WERI-Rb-1 (cell line): ENCODE measurements at places on chromosomes 11 and 22.
A peak's percentile ranks its signal among the peaks of the same experiment; 100 is the strongest.

- no peak for DNase-seq
Observed at GRCh38 chr11:11085580-11085979, 227.7 kb upstream of the ZBED5 start.

DNA sequence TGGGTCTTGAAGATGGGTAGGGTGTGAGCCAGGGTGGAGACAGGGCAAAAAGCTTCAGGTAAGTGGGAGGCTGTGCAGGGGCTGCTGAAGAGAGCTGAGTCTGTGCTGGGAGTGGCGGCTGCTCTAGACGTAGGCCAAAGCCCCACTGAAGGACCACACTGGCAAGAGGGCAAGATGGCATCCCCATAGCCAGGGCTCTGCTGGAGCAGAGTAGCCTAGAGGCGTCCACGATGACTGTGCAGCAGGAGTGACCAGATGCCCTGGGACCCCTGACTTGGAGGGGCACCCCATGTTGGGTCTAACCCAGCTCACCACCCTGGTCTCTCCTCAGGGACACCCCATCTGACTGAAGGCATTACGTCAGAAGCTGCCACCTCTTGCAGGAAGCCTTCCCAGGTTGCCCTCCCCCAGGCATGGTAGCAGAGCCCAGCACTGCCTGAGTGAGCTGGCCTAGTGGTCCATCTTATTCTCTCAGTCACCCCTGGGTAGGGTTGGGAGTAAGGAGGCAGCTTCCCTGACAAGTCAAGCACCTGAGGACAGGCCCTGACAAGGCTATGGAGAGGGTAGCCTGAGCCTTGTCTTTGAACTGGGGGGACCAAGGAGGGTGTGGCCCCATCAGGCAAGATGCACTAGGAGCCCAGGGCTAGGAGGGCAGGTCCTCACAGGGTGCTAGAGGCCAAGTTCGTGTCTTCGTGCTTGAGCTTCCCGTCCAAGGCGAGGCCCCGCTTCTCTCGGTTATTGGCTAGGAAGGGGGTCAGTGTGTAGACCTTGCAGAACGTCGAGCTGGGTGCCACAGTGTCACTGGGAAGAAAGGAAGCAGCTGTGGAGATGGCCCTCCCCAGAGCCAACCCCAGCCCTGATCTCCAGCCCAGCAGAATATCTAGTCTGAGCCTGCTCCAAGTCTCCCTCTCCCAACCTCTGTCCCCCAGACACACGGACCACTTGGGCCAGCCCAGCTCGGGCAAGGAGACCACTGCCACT lies 33.1 kb downstream of the TPBGL start:
- DNase-seq, result no peak

DNA sequence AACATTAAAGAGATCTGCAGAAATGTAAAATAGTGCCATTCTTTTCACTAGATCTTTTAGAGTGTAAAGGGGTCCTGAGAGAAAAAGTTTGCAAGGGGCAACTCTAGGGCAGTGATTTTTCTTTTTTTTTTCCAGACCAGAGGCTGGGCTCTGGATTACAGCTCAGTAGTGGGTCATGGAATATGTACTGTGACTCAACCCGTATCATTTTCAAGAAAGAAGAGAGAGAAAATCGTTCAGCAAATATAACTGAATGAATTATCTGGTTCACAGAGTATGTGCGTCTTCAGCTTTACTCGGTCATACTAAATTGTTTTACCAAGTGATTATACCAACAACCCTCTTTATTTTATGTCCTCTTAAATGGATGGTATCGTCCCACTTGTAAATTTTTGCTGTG lies 3.8 kb downstream of the CEP57 start:
- DNase-seq, result no peak

GRCh38 chr11:121671283-121672168 lies 218.8 kb upstream of the SORL1-AS1 start:
- DNase-seq, result peak; percentile 62

DNA sequence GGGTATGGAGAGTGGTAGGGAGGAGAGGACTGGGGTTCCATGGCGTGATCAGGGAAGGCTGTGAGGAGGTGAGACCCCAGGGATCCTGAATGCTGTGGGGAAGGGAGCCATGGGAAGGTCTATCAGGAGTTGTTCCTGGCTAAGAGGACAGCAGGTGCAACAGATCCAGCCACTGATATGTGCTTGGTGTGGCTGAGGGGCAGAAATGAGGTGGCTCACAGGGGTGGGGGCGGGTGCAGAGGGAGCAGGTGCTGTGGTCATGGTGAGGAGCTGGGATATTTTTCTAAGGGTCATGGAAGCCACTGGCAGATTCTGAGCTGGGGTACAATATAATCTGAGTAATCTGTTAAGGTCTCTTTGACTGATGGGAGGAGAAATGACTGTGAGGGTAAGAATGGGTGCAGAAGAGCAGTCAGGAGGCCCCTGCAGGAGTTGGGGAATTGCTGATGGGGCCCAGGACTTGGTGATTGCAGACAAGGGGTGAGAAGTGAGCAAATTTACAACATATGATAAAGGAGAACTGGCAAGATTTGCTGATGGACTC lies 31.3 kb upstream of the DMC1 start:
- no peak for DNase-seq

GRCh38 chr11:73465871-73466270 lies 89.7 kb downstream of the RELT start:
- no peak for DNase-seq

DNA sequence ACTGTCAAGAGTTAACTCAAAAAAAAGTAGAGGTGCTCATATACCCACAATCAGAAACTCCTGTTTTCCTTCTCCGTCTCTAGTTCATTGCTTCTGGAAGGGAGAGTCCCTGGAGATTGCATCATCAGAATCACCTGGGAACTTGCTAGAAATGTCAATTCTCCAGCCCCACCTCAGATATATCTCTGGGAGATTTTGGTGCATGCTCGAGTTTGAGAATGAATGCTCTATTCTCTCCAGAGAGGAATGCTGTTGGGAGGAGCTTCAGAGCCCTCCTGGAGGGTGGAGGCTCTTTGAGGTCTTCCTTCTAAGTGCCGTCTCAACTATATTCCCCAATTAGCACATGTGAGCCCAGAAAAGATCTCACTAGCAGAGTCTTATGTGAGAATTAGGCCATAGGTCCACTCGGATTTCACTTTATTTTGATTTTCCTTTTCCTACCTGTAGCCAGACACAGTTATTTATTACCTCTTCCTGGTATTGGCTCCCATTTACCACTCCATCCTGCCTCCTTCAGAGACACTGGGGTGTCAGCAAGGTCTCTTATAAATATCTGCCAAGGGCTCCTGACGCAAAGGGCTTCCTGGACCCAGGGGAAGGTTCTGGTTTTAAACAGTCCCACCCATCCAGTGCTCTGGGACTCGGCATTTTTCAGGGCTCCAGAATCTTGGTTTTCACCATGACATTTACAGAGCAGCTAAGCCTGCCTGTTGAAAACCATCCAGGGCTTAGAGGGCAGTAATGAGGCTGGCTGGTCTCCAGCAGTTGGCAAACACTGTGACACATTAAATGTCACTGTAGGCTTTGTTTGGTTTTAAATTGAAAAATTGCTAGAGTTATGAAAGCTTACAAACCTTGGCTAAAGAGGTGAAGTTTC lies 136.2 kb downstream of the CD44 start:
- DNase-seq, result no peak

DNA sequence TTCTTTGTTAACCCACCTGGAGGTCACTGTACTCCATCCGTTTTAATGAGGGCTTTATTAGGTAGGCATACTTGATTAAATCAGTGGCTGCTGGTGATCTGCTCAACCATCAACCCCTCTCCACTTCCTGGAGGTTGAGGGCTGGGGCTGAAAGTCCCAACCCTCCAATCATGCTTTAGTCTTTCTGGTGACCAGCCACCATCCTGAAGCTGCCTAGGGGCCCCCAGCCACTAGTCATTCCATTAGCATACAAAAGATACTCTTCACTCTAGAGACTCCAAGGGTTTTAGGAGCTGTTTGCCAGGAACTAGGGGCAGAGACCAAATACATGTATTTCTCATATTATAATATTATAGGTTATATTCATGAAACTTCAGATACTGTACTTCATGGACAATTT lies 13.5 kb downstream of the DNAJC24 start:
- DNase-seq, result no peak

DNA sequence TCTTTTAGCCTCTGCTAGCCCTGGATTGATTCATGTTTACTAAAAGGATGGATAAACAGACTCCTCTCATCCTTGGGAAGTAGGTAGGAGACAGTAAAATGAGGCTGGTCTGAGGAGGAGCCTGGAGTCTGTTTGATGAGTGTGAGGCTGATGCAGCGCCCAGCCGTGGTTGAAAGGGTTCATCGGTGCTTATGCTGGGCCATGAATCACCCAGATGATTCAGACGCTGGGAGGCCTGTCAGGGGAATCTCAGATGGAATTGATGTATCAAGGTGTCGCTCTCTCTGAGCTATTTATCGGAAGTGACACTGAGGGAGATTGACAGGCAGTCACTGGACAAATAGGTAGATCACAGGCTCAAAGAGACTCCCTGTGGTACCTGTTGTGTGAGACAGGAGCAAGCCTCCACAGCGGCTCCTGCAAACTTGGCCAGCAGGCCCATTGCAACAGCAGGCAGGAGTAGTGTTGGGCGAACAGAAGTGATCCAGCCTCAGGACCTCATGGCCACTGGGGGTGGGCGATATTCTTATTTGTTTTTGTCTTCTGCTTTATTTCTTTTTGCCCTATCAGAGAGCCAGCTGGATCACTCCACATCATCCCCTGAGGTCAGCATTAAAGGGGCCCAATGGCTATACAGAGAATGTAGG lies 109.9 kb upstream of the CADM1 start:
- DNase-seq, result no peak

- no peak for DNase-seq
Observed at GRCh38 chr11:33775832-33776470, 1.6 kb upstream of the FBXO3 start.

- DNase-seq, result no peak
Observed at GRCh38 chr11:70713086-70713835, 314.9 kb downstream of the CTTN start.

- DNase-seq, result no peak
Observed at GRCh38 chr11:3827434-3828186, 13.1 kb downstream of the RHOG start.

- no peak for DNase-seq
Observed at GRCh38 chr11:76153571-76153923, 52.8 kb downstream of the WNT11 start.

GRCh38 chr11:12079726-12080556 lies 30.4 kb upstream of the MICAL2 start:
- no peak for DNase-seq

GRCh38 chr11:121533601-121534000 lies 80.8 kb upstream of the SORL1-AS1 start:
- no peak for DNase-seq

GRCh38 chr11:11845551-11845950 lies 3.8 kb downstream of the USP47 start:
- no peak for DNase-seq

GRCh38 chr11:17386331-17387084 lies 2.0 kb downstream of the KCNJ11 start:
- DNase-seq, result peak; percentile 66

DNA sequence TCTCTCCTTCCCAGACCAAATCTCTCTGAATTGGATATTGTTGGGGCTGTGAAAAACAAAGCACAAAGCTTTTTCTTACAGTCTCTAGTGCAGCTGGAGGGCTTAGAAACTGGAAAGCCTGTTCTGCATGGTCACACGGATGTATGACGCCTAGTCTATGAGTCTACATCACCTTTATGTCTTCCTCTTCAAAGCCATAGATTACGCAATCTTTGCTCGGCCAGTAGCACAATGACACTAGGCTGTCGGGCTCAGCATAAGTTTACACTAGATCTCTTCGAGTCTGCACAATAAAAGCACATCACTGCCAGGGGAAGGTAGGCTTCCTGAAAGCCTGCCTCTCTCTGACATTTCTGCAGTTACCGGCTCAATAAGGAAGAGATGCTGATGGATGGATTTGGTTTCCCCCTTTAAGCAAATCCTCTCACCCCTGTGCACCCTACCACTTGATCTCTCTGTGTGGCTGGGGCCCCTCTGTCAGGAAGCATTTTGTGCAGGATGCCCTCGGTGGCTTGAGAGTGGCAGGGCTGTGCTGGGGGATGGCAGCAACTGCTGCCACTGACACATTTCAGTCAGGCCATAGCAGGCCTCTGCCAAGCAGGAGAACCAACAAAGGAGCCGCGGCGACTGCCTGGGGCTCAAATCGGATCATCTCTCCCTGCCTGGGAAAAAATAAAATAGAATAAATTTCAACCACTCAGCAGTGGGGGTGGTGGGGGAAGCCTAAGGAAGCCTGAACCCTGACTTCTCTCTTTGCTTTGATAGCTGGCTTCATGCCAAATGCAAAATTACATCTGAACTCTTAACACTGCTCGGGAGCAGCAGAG lies 1272.8 kb downstream of the LRRC4C start:
- no peak for DNase-seq

DNA sequence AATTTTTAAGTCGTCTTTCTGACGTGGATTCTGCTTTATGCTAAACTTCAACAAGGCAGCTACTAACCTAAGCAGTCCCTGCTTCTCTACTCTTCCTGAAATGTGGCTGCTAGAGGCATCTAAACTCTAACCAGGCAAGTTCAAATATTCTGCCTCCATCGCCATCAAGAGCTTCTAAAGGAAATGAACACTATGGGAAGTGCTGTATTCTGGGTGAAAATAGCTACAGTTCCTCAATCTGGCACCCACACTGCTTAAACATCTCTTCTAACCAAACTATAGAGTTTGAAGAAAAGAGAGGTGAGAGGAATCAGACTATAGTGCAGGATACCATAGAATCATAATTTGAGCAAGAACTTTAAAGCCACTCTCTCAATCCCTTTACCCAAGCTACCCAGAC lies 6.3 kb downstream of the NRIP3 start:
- DNase-seq, result no peak

DNA sequence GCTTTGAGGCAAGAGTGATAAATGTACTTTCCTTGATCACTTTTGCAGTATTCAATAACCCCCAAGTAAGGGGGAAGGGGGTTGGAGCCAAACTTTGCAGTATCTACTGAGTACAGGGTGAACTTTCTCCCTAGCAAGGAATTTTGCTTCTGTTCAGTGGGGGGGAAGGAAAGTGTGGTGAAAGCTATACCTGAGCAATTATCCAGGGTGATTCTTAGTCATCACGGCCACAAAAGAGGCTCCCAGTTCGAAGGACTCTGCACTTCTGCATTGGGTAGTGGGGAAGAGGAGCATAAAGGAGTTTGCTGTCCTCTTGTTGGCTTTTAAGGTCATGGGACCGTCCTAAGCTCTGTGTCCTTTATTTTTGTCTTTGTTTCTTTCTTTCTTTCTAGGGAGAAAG lies 346.5 kb upstream of the SYN3 start:
- no peak for DNase-seq

DNA sequence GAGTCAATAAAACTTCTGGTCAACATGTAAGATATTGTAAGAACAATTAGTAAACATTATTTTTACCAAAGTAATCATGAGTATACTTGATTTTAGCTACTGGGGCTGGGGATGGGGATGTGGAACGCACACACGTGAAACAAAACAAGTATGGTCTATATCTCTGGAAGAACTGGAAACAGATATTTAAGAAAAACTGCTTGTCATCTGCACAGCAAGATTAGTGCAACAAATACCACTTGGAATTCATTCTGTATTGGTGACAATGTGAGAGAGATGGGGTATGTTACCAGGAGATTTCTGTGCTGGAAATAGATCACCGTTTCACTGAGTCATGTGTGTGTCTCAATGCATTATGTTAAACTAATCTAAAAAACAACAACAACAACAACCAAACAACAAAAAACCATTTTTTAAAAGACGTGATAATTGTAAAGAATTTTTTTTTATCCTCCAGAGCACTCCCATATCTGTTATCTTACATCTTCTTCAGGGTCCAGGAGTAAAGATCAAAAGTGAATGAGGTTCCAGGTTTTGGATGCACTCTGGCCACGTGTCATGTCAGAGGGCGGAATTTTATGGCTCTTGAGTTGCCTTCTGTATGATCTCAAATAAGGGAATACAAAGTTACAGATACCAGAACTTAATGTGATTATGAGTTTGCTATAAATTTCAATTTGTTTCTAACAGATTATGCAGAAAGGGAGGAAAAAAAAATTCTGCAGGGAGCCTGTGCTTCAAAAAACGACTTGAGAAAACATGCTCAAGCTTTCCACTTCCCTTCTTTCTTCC lies 153.0 kb downstream of the BBOX1 start:
- DNase-seq, result no peak
